ENCODE measurements at places on chromosomes 7 and 10. TPM values are rescaled to one million over a fixed set of nuclear protein-coding genes. Genes with fewer than 3 reads are reported as not detected.
A peak's percentile ranks its signal among the peaks of the same experiment; 100 is the strongest.

The AUTS2 gene
- polyA plus RNA-seq: 2.1 TPM

DNA sequence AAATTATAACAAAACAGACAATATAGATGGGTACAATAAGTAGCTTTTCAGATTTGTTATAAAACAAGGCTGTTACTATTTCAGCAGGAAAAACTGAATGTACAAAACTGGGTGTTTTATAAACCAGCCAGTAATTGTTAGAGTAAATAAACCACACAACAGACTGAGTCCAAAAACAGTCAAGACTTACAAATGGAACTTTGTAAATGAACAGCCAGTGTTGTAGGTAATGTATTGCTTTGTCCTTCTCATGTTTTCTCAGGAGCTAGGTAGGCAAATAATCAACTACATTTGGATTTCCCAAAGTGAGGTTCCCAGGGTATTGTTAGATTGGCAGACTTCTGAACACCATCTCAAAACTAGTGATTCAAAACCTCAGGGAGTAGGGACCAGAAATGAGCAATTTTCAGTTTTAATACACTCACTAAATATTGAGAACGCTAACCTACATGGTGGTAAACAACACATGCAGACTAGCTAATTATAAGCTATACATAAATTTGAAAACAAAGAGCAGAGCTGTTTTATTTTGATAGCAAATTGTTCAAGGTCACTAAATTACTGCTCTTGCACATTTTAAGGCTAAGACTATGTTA lies 36.2 kb downstream of the HERPUD2 start:
- no peak for DNase-seq

DNA sequence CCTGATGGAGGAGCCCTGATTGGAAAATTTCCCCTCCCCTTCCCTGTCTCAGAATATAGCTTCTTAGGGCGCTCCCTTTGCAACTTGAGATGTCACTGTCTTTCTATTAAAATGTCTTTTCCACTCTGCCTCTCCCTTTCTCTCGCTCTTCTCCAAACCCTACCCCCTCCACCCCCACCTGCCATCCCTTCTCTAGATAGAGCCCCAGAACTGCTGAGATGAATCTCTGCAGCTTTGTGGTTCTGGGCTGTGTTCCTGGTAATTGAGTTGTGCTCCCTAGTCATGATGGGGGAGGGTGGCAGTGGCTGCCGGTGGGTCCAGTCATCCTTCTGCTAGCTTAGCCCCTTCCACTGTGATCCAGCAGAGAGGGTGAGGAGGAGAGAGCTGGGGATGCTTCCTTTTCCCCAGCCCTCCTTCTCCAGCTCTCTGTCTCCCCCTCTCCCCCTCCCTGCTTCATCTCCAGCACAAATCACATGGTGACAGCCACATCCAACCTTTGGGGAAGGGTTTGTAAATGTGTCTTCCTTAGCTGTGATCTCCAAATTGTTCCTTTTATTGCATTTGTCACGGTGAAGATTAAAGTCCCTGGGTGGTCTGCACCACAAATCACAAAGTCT lies 50.8 kb upstream of the BTRC start:
- DNase-seq: no peak

GRCh38 chr10:110410329-110411046 lies 87.2 kb upstream of the DUSP5 start:
- peak; percentile 97 for DNase-seq

GRCh38 chr7:92645114-92646061 lies 55.2 kb upstream of the FAM133B start:
- DNase-seq: peak; percentile 68

- DNase-seq: peak; percentile 63
Measured at GRCh38 chr7:40608321-40609075, 473.7 kb downstream of the SUGCT start.

- DNase-seq: no peak
Measured at GRCh38 chr7:134729895-134730294, 49.5 kb upstream of the CALD1 start.

The CBX3 gene
- polyA plus RNA-seq: 77.3 TPM

DNA sequence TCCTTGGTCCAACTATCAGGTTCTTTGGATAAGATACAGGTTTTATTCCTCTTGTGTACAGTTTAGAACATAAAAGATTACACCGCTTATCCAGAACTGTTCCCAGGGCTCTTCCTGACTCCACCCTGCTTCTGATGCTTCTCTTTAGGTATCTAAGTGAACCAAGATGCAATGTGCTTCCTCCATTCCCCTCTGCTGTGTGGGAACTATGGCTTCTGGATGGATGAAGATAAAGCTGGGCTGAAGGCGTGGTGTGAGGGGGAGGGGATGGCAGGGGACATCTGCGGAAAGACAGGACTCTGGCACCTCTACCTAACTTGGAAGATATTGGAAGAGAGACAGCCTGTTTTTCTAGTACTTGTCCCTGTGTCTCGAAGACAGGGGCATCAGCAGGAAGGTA lies 209.9 kb upstream of the TBX20 start:
- no peak for DNase-seq

DNA sequence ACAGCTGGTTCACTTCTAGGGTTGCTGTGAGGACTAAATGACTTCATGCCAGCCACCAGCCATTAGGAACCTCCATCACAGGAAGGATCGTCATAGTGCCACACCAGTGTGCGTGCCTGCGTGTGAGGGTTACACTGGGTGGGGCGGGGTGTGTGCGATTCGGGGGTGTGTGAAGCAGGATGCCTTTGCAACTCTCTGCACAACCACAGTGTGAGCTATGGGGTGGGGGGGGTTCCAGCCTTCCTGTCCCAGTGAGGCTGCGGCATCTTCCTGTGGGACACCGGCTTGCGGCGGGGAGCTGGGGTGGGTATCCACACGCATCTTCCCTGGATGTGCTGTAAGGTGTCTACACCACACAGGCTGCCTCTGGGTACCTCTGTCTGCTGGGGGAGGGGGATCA lies 6.9 kb upstream of the ELFN1 start:
- DNase-seq: no peak

- no peak for DNase-seq
Measured at GRCh38 chr10:75102830-75103673, 8.4 kb upstream of the SAMD8 start.

The CDC14C gene
- not detected for polyA plus RNA-seq

The ENTPD1 gene
- polyA plus RNA-seq: not detected

- no peak for DNase-seq
Measured at GRCh38 chr7:104529567-104529966, 201.2 kb downstream of the LHFPL3 start.

DNA sequence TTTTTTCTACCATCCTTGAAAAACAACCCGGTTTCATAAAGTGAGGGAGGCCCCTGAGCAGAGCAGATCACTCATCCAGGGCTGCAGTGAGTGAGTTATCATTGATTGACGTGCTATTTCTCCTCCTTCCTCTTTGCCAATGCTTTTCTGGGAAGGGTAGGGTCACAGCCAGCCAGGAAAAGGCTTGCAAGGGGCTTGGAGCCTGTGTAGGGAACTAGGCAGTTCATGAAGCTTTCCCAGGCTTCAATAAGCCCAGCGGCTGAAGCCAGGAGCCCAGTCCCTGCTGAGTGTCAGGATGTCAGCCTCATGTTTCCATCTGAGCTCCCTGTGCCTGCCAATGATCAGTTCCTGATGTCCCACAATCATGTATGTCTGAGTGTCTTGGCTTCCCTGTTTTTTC lies 584.7 kb downstream of the GALNT17 start:
- DNase-seq: no peak

- DNase-seq: no peak
Measured at GRCh38 chr10:17232276-17232960, 4.4 kb downstream of the VIM start.

DNA sequence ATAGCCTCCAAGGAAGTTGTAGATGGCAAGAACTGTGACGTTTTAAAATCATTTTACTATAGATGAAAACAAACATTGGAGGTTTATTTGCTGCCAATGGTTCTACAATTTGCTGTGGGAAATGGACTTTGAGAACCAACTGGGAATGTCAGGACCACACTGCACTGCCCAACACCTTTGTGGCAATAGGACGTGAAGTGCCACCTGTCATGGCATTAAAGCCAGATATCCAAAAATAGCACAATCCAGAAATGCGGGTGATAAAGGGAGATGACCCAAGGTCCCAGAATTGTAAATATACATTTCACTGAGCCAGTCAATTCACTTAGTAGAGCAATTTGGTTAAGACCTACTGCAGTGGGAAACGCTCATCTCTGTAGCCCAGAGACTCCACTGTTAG lies 116.4 kb downstream of the MPP7 start:
- DNase-seq: no peak

The NPFFR1 gene
- polyA plus RNA-seq: 0.01 TPM

DNA sequence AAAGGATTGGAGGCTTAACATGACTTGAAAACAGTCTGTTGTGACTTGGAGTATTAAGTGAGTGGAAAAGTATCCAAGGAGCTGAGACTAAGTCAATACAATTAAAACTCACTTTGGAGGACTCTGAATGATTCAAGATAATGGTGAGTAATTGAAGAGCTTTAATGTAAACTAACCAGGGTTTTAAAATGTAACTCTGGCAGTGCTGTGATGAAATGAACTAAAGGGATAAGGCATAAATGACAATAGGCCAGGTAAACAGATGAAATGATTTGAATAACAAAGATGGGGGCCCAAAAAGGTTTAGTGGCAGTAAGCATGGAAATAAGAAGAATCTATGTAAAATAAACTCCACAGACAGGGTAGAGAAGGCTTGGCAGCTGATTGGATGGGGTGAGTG lies 316.5 kb upstream of the CACNA2D1 start:
- no peak for DNase-seq

The ASZ1 gene
- polyA plus RNA-seq: not detected

DNA sequence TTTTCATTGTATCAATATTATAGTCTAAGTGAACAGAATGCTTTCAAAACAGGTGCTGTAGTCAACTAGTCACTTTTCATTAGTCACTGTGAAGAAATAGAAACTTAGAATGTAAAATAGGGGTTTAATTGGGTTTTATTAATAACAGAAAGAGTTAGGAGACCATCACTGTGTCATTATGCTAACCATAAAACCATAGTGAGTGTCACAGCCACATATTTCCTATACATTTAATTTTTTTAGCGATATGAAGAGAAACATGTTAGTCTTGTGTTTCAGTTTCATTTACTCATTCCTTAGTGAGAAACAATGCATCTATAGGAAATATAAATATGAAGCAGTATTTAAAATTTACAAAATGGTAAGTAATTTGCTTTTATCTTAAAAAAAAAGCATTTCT lies 22.2 kb downstream of the SPAG6 start:
- DNase-seq: no peak

DNA sequence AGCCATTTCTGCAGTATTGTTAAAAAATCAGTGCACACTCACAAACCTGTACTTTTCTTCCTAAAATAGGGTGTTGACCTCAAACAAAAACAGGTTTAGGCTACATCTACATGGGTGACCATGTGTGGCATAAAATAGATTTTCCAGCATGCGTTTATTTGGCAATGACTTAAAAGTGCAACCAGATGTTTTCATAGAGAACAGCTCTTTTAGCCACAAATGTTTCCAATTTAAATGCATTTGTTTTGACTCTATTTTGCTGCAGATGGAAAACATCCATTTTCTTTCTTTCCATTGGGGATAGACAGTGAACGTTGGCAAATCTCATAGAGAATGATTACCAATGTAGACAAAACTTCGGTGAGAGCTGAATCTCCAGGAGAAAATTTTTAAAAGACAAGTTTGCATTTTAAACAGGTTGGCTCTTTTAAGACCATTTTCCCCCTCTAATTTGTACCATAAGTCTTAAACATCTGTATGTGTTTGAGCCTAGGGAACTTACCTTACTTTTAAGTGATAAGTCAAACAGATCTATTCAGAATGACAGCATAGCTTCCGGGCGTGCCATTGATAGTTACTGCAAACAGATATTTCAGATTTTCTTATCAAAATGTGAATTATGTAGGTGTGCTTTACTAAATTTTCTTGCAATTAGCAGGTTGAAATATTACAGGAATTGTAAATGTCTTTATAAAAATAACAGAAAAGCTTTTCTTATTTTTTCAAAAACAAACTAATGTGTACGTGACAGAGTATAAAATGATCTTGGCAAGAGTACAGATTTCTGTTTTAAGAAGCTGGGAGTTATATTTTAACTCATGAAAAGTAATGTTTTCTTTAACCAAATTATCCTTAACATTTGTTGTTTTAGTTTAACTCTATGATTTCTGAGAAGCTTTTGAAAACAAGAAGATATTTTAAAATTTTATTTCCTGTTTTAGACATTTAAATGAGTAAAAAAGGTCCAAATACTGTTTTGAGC lies 144.9 kb downstream of the HGF start:
- no peak for DNase-seq

- no peak for DNase-seq
Measured at GRCh38 chr7:1494866-1495563, 9.2 kb downstream of the INTS1 start.

All from mammary epithelial cell (primary cell).